ENCODE measurements at places on chromosomes 7 and 10.

DNA sequence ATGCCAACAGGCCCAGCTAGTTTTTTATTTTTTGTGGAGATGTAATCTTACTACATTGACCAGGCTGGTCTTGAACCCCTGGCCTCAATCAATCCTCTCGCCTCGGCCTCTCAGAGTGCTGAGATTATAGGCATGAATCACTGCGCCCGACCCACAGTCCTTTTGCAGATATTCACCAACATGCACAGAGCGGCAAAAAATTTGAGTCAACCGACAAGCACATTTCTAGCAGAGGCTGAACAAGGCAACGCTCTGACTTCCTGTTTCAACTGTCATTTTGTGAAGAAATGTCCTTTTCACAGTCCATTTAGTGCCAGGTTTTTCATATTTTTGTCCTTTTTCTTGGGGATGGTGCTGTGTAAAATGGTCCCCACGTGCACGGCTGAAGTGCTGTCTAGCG lies 71.1 kb upstream of the KAT6B start:
- no peak for DNase-seq

DNA sequence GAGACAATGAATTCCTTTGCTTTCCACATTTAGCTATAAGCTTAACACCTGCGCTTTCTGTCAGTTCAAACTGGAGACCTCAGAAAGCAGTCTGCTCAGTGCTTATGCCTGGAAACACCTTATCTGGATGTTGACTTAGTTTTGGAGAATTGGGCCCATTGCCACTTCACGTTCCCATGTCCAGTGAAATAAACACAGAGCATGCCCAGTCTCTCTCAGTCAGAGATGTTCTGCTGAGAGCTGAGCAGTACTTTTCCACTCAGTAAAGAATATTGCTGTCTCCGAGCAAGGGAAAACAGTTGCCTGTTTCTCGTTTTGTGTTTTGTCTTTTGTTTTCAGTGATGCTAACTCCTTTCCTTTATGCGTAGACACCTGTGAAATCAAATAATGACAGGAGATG lies 83.2 kb upstream of the PRR15 start:
- DNase-seq = no peak

DNA sequence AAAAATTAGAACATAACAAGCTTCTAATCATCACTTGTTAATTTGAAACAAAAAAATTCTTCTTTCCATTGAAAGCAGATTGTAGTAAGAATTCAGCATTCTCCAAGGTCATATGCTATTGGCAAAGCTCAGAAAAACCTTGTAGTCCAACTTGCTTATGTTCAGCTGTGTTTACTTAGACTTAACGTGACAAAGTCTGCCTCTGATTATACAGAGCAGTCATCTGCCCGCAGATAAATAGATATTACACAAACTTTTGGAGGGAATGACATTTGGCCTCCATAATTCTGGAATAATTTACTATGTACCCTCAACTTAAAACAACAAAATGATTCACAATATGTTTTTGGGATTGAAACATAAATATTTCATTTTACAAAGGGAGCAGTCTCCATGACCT lies 45.8 kb downstream of the MKX start:
- no peak for DNase-seq

DNA sequence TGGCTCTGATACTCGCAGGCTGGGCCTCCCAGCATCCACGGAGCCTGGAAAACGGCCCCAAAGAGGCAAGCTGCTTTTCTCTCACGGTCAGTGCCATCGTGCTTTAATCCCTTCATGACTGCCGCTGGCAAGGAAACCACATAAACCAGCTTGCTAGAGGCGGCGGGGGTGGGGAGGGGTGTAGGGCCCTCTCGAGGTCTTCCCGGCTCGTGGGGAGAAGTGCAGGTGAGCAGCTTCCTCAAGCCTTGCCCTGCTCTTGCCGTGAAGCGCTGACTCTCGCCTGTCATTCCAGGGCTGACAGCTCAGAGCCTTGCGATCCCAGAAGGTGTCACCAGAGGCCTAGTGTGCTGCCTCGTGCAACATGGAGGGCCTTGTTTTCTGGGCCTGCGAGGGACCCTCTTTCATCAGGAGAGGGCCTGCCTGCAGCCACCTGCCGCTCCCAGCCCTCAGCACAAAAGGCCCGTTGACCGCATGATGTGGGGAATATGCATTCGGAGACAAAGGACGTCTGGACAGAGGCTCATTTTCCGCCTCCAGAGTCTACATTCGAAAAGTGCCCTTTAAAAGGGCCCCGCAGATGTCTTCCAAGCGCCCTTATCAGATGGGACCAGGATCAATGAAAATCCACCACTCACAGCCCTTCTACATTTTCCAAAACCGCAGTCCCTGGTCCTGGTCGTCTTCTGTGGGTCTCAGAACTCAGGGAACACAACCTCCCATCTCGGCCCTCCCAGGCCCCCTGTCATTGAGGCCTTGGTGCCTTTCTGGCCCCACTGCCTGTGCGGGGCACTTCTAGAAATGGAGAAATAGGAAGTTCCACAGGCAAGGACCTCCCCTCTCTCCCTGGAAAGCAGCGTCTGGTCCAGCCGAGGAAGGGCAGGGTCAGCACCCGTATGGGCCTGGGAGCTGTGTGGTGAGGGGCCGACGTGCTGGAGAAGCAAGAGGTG lies 58.7 kb downstream of the ZRANB1 start:
- DNase-seq = no peak

- DNase-seq = no peak
Measured at GRCh38 chr7:122618585-122619189, 80.2 kb downstream of the RNF133 start.

GRCh38 chr10:71078454-71079145 lies 133.8 kb upstream of the UNC5B start:
- no peak for DNase-seq

- no peak for DNase-seq
Measured at GRCh38 chr7:80847027-80847426, 71.8 kb downstream of the SEMA3C start.

- DNase-seq = no peak
Measured at GRCh38 chr10:61784354-61785133, 117.0 kb upstream of the ARID5B start.

- no peak for DNase-seq
Measured at GRCh38 chr7:63931057-63931600, 67.5 kb upstream of the ZNF722 start.

- no peak for DNase-seq
Measured at GRCh38 chr7:133804127-133804526, 323.0 kb upstream of the LRGUK start.

- no peak for DNase-seq
Measured at GRCh38 chr10:118939211-118940007, 90.1 kb upstream of the NANOS1 start.

DNA sequence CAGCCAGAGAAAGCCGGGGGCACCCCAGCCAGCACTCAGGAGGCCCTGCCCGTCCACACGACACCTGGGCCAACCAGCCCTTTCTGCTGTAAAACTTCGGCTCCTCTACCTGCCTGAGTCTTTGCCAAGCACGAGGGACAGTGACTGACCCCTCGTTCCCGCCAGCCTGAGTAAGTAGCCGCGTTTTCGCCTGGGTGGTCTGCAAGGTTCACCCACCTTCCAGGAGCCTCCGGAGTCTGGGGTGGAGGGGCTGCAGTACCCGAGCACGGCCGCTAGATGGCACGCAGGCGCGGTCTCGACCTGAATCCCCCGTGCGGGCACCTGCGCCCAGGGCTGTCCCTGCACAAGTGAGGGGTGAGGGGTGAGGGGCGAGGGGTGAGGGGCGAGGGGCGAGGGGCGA lies 192.7 kb downstream of the PTPRN2 start:
- no peak for DNase-seq

DNA sequence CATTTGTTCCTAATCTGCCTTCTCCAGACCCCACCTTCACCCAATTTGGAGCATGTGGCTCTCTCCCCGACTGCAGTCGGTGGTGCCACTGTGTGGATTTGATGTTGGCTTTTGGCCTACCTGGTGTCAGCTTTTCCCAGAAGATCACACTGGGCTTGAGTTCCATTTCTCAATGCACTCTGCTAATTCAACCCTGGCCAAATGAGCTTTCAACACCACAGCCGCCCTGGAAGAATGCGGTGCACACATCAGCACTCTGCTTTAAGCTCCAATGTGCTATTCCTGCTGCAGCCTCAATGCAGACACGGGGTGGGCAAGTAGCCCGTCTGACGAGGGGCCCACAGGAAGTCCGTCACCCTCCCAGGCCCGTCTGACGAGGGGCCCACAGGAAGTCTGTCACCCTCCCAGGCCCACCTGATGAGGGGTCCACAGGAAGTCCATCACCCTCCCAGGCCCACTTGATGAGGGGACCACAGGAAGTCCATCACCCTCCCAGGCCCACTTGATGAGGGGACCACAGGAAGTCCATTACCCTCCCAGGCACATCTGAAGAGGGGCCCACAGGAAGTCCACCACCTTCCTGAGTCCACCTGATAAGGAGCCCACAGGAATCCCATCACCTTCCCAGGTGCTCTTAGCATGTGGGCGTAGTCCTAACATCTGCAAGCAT lies 64.4 kb downstream of the ASB13 start:
- DNase-seq = no peak

GRCh38 chr7:131909151-131909768 lies 352.8 kb upstream of the PODXL start:
- DNase-seq = no peak

DNA sequence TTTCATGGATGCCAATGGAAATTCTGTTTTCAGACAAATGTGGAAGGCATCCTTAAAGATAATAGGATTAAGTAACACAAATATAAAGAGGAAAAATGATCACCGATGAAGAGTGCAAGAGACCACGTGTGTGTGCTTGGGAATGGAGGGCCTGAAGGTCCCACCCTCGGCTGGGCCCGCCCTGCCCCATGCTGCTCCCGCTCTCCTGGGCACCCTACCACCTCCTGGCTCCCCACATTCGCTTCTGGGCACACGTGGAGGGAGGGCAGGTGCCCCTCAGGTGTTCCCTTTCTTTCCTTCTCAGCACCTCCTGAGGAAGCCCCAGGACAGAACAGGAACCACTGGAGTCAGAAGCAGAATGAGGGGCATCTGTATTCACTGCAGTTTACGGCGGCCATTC lies 367.6 kb downstream of the DNAJB6 start:
- no peak for DNase-seq

GRCh38 chr7:68376131-68376661 lies 1222.1 kb upstream of the AUTS2 start:
- DNase-seq = no peak

- no peak for DNase-seq
Measured at GRCh38 chr10:72712136-72712535, 20.2 kb downstream of the MCU start.

GRCh38 chr7:9776900-9777299 lies 1196.8 kb upstream of the PHF14 start:
- DNase-seq = no peak

DNA sequence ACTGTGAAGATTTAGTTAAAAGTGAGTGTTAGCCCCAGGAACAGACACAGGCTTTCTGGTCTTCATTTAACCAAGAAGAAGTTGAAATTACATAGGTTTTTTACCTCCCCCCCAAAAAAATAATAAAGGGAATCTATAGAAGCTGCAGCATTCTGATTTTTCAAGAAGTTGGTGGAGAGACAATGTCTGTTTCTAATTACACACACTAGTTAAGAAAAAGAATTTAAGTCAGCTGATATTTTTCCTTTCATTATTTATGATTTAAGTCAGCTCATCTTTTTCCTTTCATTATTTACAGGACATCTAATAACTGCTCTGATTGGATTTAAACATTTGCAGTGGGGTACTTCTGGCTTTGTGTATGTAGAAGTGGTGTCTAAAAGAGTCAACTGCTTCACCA lies 201.4 kb upstream of the NRP1 start:
- DNase-seq = no peak

All from activated CD4-positive, CD25-positive, alpha-beta regulatory T cell (primary cell).